ENCODE measurements at places on chromosomes 1 and 21. TPM values are rescaled to one million over a fixed set of nuclear protein-coding genes. Genes with fewer than 3 reads are reported as not detected.

Gene UBL4B
- not detected for polyA plus RNA-seq

DNA sequence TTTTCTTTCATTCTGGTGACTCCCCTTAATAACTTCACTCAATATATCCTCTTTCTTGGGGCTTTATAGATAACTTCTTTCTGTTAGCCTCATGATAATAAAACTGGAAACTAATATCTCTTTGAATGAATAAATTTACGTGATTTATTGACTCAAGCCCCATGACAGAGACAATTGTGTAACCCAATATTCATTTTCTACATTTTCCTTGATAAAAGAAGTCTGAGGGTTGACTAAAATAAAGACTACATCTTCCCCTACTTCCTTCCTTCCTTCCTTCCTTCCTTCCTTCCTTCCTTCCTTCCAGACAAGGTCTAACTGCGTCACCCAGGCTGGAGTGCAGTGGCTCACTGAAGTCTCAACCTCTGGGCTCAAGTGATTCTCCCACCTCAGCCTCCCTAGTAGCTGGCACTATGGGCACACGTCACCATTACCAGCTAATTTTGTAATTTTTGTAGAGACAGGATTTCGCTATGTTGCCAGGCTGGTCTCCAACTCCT is 85.1 kb downstream of the CYYR1 start:
- no peak for DNase-seq

Gene LYPD8
- not detected for polyA plus RNA-seq

Gene PBX1
- 17.3 TPM for polyA plus RNA-seq

DNA sequence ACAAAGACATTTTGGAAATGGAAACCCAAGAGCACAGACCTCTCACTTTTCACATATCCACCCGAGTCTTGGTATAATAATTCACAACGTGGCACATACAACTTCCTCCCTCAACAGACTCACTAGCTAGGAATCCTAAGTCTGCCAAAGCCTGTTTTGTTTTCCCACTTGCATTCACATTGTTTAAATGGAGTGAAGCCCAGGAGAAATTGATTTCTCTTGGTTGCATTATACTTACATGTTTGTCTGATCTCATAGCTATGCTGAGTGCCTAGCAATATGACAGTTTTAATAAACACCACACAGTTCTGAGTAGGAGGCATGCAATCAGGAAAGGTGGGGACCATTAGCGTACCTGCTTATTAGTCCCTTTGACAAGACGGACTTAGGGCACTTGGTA is 348.6 kb upstream of the ADGRL4 start:
- DNase-seq, result no peak

- no peak for DNase-seq
These were observed 220.8 kb downstream of the SLC35F3 start for GRCh38 chr1:234125283-234125682.

Gene TENT5C
- polyA plus RNA-seq, result 6.7 TPM

DNA sequence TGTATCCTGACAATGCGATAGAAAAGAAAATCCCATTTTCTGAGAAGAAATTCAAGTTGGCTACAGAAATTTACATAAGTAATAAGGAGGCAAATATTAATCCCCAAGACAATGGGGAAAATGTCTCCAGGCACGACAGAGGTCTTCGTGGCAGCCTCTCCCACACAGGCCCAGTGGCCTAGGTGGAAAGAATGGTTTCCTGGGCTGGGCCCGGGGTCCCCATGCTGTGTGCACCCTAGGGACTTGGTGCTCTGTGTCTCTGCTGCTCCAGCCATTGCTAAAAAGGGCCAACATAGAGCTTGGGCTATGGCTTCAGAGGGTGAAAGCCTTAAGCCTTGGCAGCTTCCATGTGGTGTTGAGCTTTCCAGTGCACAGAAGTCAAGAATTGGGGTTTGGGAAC is 102.5 kb upstream of the LYPLAL1 start:
- no peak for DNase-seq

DNA sequence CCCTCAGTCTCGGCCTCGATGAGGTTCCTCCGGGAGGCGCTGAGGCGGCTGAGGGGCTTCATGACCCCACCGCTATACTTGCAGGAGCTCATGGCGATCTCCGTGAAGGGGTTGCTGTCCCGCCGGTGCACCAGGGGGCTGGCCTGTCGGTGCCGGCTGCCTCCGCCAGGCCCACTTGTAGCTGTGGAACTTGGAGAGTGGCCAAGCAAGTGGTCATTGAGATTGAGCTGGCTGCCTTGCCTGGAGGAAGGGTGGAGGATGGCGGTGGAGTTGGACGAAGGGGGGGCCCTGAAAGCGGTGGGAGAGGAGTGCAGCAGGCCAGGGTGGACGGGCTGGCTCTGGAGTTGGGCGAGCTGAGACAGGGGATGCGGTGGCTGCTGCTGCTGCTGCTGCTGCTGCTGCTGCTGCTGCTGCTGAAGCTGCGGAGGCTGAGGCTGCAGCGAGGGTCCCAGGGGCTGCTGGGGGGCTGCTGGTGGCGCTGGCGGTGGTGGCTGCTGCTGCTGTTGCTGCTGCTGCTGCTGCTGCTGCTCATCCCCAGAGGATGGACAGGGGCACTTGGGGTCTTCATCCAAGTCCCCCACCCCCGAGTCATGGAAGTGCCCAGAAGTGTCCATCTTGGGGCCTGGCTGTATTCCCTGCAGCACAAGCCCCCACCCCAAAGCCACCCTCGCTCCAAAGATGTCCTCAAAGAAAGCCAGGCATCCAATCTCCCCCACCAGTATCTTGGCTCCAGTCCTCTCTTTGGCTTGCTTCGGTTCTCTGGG is 548 bp downstream of the KCNN3 start:
- DNase-seq, result peak; percentile 39

DNA sequence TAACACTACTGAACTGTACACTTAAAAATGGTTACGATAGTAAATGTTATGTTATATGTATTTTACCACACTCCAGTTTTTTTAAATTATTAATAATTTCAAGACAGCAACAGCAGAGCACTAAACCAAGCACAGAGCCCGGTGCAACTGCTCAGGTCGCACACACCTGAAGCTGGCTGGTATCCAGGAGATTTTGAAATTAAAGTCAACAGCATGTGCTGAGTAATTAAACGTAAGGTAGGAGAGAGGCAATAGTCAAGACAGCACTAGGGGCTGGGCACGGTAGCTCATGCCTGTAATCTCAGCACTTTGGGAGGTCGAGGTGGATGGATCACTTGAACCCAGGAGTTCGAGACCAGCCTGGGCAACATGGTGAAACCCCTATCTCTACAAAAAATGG is 35.1 kb upstream of the SLC30A10 start:
- peak; percentile 35 for DNase-seq

GRCh38 chr1:1143636-1144035 is 27.7 kb upstream of the C1orf159 start:
- no peak for DNase-seq

DNA sequence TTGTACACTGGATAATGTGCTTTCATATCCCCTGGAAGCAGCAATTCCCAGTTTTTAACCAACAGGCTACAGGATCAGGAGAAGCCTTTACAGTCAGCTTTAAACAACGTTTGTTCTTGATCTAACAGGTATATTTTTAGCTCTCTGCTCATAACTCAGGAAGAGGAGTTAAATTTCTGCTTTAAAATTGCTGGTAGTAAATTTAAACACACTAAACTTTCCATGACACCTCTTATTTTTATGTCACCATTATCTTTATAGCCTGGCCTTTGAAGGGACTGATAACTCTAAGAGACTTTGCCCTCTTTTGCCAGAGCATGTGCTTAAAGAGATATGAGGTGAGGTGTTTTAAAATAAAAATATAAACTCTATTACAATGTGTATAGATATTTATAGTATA is 119.6 kb upstream of the BRINP3 start:
- DNase-seq, result no peak

Gene PPCS
- 54.9 TPM for polyA plus RNA-seq

Gene MECR
- polyA plus RNA-seq, result 19.6 TPM

GRCh38 chr1:34013136-34013535 is 149.3 kb downstream of the HMGB4 start:
- no peak for DNase-seq

Gene MAP1LC3C
- polyA plus RNA-seq, result 0.35 TPM

DNA sequence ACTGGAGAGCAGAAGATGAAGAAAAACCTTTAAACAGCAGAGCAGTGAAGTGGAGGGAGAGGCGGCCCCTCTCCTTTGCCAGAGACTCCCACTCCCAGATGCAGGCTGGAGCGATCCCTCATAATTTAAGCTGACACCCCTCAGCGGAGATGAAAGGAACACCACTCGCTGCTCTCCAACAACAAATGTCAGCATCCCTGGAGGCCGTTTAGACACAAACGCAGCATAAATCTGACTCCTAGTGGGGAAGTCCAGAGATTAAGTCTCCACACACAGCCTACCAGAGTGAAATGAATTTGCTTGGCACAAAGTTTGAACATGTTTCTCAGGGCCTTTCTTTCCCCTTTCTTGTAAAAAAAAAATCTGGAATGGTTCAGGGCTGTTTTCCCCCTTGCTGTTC is 137.8 kb downstream of the LMX1A start:
- no peak for DNase-seq

DNA sequence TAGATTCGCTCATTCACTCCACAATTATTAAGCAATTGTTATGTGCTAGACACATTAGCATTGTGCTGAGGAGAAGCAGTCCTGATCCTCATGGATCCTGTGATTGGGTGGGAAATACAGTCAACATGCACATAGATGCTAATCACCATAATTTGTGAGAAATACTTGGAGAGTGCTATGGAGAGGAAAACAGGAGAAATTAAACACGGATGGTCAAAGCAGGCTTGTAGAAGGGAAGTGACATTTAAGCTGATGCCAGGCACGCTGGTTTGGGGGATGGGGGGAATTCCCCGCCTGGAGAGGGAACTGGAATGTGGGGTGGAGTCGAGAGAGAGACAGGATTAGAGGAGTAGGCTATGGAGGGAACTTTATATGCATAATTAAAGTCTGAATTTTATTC is 52.2 kb upstream of the L1TD1 start:
- DNase-seq, result no peak

DNA sequence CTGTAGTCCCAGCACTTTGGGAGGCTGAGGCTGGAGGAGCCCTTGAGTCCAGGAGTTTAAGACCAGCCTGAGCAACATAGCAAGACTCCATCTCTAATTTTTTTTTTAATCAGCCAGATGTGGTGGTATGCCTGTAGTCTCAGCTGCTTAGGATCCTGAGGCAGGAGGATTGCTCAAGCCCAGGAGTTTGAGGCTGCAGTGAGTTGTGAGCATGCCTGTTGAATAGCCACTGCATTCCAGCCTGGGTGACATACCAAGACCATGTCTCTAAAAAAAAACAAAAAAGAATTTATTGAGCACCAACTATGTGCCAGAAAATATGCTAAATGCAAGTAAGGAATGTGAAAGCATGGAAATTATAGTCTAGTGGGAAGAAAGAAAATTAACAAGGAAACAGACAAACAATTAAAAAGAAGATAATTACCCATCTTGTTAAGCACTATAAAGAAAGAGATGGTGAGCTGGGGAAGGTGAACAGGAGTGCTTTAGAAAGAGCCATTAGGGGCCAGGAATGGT is 104.0 kb upstream of the ZNF678 start:
- DNase-seq, result no peak

DNA sequence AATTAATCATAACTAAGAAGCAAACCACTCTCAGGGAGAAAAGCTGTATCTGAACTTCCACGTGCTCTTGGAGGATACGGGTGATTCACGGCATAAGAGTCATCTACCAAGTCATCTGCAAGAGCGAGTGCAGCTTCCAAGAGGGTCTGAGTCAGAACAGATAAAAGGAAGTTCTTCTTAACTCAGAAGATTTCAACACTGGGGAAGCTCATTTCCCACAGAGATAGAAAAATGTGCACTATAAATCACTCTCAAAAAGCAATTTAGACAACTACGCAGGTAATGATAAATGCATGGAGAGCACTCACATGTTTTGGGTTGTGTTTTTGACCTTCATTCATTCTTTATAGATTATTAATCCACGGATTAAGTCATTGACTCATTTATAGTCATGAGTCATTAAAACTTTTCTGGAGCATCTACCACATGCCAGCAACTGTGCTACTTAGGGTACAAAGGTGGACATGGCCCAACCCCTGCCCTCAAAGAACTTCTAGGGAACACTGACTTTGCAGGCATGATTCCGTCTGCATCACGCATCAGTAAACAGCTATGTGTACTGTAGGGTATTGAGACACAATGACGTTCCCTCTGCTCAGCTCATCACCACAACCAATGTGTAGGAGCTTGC is 20.8 kb downstream of the KCNJ15 start:
- DNase-seq, result no peak

DNA sequence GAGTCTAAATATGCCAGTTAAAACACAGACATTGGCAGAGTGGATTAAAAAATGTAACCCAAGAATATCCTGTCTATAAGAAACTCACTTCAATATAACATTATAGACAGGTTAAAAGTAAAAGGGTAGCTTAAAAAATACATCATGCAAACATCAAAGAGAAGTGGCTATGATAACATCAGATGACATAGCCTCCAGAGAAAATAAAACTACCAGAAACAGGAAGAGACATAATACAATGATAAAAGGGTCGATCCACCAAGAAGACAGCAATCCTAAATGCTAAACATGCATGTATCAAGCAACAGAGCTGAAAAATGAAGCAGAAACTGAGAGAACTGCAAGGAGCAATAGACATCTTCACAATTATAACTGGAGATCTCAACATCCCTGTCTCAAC is 190.2 kb upstream of the NR5A2 start:
- no peak for DNase-seq

- no peak for DNase-seq
These were observed 648.5 kb upstream of the PTBP2 start for GRCh38 chr1:96073100-96073499.

Gene FLG2
- polyA plus RNA-seq, result not detected

DNA sequence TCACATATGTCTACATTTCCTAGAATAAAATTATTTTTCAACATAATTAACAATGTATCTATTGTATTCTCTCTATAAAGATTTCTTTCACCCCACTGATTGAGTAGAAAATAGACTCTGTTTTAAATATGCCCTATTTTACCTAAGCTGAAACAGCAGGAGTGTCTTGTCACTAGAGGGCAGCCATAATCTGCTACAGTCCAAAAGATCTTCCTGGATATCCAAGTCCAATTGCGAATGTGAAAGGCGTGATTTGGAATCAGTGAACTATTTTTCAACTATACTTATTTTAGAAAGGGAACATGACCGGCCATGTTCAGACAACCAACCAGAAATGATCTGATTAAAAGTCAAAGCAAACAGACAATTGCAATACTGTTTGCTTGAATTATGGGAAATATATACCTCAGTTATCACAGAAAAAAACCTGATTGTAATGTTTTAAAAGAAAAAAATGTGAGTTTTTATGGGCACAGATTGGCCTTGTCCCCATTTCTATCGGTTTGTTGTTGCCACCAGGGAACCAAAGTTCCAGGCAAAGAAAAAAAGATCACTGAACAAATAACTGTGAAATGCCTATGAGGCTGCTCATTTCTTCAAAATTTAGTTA is 1211.0 kb upstream of the ADGRL4 start:
- no peak for DNase-seq
